Ovary (tissue), 10 donors: ENCODE measurements at places on chromosomes 5 and 9.

GRCh38 chr9:18456624-18457237, 17.2 kb upstream of the ADAMTSL1 start:
- DNase-seq = no peak
- no peak overlapping the region for H3K27ac ChIP-seq
- H3K4me1 ChIP-seq = no peaks in the 10 kb centered on the region

DNA sequence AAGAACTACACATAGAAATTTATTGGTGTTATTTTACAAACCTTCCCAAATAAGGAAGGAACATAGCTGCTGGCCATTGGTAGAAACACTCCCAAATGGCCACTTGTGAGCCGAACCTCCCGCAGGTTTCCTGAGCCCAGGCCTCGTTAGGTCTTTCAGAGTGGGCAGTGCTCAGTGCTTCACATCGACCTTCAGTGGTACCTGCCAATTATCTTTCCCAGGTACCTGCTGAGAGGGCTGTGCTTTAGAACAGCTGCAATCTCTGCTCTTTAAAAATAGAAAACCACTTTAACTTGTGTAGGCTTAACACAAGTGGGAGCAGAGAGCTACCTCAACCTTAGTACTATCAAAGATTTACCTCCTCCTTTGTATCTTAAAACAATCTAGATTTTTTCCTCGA, 334.1 kb downstream of the RFX3 start:
- H3K27ac ChIP-seq = no peak overlapping the region
- DNase-seq = no peak
- no peaks in the 10 kb centered on the region for H3K4me1 ChIP-seq
- H3K4me3 ChIP-seq = no peak overlapping the region
- no peaks in the 10 kb centered on the region for H3K36me3 ChIP-seq

GRCh38 chr9:84697509-84698114, 28.1 kb downstream of the NTRK2 start:
- no peak overlapping the region for H3K4me3 ChIP-seq
- H3K27ac ChIP-seq = no peak overlapping the region
- DNase-seq = peak; percentile 65
- H3K4me1 ChIP-seq = peaks cover 8% of the 10 kb centered on the region

DNA sequence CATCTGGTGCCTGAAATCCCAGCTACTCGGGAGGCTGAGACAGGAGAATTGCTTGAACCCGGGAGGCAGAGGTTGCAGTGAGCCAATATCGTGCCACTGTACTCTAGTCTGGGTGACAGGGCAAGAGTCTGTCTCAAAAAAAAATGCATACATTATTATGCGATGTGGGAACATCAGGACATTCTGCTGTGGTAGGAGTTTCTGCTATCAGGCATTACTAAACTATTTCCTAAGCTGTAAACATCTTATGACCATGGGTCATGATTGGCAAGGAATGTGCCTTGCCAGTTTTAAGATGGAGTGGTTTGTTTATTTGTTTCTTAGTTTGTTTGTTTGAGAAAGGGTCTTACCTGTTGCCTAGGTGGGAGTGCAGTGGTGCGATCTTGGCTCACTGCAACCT, 45.1 kb upstream of the FAM120A start:
- H3K4me1 ChIP-seq = no peaks in the 10 kb centered on the region
- H3K27me3 ChIP-seq = no peaks in the 10 kb centered on the region
- H3K27ac ChIP-seq = no peak overlapping the region
- H3K4me3 ChIP-seq = no peak overlapping the region
- no peaks in the 10 kb centered on the region for H3K36me3 ChIP-seq

GRCh38 chr9:119273325-119273904, 95.8 kb downstream of the BRINP1 start:
- H3K36me3 ChIP-seq = no peaks in the 10 kb centered on the region
- no peak overlapping the region for H3K27ac ChIP-seq
- H3K4me3 ChIP-seq = no peak overlapping the region
- H3K27me3 ChIP-seq = no peaks in the 10 kb centered on the region
- H3K4me1 ChIP-seq = no peaks in the 10 kb centered on the region
